ENCODE measurements at places on chromosomes 6 and 20.
A peak's percentile ranks its signal among the peaks of the same experiment; 100 is the strongest.

DNA sequence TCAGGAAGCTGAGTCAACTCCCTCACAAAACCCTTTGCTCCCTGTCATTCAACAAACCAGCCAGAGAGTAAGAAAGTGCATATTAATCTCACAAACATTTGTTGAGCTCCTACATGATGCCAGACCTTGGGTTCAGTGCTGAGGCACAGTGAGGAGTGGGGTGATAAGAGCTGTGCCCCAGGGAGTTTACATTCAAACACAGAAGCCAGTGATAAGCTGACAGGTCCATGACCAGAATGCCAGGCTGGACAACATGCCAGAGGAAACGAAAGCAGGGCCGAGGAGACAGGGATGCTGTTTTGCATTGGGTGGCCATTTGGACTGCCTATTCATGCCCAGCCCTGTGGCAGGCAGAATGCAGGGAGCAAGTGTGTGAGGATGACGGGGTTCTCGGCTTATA, 76.7 kb downstream of the LRFN2 start:
- no peak for DNase-seq

DNA sequence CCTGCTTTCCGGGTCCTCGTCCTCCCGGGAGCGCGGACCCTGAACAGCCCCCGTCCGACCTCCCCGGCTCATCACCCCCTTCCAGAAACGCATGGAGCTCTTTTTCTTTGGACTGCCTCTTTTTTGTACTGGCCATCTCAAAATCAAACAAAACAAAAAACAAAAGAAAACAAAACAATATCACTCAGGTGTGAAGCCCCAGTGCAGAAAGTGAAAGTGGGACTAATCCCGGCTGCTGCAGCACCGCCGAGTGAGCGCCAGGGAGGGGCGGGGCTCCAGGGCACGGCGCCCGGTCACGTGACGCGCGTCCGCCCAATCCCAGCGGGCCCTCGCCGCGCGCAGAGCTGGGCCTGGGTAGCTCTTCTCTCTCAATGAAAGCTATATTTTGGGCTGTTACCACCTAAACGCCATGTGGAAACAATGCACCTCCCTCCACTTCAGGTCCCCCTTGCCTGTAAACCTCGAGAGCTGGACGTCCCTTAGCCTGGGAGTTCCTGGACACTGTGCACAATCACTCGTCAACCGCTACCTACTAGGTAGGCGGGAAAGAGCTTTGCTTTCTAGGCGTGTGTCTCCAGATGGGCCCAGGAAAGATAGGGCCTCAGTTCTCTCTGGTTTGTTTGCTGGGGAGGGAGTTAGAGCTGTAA, 93.7 kb upstream of the PRDM1 start:
- peak; percentile 90 for DNase-seq

DNA sequence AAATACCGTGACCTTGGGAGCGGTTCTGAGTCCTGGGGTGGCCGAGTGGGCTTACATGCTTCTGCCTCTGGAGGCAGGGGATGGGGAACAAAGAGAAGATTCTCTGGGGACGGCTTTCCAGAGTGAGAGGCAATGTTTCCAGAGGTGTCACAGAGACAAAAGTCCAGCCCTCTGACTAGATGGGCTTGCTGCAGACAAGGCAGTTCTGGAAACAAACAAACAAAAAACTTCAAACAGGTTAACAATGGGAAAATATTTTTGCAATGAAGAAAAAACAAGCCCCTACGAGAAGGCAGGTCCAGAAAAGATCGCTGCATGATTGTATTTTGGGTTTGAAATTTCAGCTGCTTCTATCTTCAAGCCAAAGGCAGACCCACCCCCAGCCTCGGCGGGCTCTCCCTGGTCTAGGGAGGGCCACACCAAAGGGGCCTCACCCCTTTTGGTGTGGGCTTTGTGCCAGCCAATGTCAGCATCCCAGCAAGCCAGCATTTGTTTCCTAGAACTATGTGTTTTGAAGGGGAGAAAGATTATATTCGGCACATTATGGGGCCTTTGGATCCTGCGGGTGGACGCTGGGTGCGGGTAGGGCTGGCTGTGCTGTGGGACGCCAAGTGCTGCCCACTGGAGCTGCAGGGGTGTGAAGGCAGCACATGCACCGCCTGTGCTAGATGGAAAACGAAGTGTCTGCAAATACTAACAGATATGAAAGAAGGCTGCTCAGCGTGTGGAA, 42.9 kb downstream of the RIOK1 start:
- no peak for DNase-seq

DNA sequence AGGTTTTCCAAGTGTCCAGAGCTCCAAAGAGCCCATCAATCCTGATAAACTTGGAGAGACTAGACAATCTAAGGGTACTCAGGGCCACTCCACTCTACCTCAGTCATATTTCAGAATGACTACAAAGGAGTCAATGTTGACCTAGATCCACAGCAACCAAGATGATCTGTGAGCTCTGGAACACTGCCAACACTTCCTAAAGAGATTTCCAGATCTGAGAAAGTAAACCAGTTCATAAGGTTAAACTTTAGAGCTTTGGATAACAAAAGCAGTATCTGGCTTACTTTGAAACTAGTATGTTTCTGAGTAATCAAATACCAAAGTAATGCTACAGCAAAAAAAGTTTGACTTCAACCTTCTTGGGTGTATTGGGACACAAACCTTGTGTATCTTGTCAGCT, 122.7 kb downstream of the BTBD9 start:
- no peak for DNase-seq

DNA sequence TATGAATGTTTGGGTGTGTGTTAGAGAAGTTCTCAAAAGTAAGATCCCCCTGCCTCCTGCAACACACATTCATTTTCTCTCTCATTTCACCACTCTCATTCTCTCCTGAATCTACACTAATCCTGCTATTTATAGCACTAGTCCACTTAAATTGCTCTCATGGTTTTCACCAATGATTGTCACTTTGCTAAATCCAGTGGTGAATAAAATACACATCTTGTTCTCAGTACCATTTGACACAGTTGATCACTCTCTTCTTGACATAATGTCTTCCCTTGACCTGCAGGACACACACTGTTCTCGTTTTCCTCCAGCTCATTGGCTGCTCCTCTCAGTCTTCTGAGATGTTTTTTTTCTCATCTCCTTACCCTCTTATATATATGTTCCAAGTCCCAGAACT, 32.1 kb downstream of the TENT5A start:
- DNase-seq = no peak

- no peak for DNase-seq
These were observed 4.1 kb upstream of the HSPA12B start for GRCh38 chr20:3728354-3728753.

GRCh38 chr6:110083875-110084585, 95.4 kb downstream of the WASF1 start:
- DNase-seq = no peak

- no peak for DNase-seq
These were observed 668.2 kb downstream of the DHX35 start for GRCh38 chr20:39630215-39630908.

GRCh38 chr20:41405436-41405835, 38.8 kb upstream of the EMILIN3 start:
- DNase-seq = no peak

- no peak for DNase-seq
These were observed 91.2 kb downstream of the JARID2 start for GRCh38 chr6:15336900-15337560.

DNA sequence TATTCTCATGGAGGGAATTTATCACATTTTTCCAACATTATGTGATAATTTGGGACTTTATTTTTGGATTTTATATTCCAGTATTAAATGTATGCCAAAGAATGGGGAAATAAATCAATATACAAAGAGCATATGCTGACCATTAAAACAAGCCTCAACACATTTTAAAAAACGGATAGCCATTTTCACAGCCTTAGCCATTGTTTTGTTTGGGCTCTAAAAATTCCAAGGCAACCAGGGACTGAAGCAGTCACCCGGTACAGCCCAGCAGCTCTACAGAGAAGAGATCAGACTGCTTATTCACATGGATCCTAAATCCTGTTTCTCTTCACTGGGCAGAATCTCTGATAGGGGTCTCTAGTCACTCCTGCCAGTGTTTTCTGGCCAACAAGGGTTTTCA, 150.2 kb upstream of the OGFRL1 start:
- DNase-seq = no peak

DNA sequence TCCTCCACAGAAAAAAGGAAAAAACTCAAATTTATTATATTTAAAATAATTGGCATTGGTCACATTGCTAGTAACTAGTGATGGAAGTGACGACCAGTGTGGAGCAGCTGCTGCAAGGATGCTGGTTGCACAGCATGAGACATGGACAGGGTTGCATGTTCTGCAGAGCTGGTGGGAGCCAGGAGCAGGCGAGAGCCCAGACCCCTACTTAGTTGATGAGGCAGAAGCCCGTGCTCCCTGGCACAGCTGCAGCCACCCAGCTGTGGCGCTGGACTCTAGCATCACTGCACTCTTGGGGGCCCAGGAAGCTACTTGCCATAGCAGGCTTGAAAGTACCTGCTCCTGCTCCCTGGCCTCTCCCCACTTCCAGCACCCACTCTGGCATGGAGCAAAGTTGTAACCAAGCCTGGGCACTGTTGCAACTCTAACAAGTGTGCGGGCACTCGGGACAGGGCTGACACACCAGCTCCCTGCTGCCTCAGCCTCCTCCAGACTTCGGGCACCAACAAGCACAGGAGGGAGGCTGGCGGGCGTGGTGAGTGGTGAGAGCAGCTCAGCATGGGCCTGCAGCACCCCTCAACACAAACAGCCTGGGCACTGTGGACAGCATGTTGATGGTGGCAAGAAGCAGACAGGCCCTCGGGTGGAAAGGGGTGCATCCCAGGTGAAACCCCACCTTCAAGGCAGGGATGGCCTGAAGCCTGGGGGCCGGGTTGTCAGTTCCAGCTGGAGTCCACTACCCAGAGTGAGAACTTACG, 69.6 kb downstream of the EYS start:
- no peak for DNase-seq

- DNase-seq = no peak
These were observed 1.3 kb upstream of the NKAIN2 start for GRCh38 chr6:123802351-123802696.
